ENCODE measurements at places on chromosomes 1 and 21. TPM values are rescaled to one million over a fixed set of nuclear protein-coding genes. Genes with fewer than 3 reads are reported as not detected.
A peak's percentile ranks its signal among the peaks of the same experiment; 100 is the strongest.

Gene SLC44A3
- polyA plus RNA-seq = 49.4 TPM

- DNase-seq = no peak
These were observed 647.6 kb upstream of the PKN2 start for GRCh38 chr1:88036345-88037014.

- DNase-seq = no peak
These were observed 175.0 kb upstream of the TNR start for GRCh38 chr1:175918364-175918801.

- no peak for DNase-seq
These were observed 68.4 kb upstream of the ATP5PO start for GRCh38 chr21:33984021-33984481.

GRCh38 chr1:203364806-203365205, 13.9 kb upstream of the FMOD start:
- DNase-seq = peak; percentile 42

DNA sequence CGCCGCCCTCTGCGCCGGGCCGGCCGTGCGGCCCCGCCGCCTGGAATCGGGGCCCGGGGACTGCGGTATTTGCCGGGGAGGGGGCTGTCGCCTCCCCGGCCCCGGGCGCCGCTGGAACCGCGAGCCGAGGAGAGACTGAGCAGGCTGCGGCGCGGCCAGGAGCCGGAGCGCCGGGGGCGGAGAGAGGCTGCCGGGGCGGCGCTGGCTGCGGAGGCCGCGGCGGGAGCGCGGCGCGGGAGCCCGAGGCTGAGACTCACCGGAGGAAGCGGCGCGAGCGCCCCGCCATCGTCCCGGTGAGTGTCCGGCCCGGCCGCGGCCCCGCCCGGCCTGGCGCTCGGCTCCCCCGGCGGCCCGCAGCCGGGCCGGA, 746 bp downstream of the DYRK1A start:
- peak; percentile 47 for DNase-seq

- DNase-seq = no peak
These were observed 4.8 kb downstream of the UMODL1 start for GRCh38 chr21:42075686-42076471.

DNA sequence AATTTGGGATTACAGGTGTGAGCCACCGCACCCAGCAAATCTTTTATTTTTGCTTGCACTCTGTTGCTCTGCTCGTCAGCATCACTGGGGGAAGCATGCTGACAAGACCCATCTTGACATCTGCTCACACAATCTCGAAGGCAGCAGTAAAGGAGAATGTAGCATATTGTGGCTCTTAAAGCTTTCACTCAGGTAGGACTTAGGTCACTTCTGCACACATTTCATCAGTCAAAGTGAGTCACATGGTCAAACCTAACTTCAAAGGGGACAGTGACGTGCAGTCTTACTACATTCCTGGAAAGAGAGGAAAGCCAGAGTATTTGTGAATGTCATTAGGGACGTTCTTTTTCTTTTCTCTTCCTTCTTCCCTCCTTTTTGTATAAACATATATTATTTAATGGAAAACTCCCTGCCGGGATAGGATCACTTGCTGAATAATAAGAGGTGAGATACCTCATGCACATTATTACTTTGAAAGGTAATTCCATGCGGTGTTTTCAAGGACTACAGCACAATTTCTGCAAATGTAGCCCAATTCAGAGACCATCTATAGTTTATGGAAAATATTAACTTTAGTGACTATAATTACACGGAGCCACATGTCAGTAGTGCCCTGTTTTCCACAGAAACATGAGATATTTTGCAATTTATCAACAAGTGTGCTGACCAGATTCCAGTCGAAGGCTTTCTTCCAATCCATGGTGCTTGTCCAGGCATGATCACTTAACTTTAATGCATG, 19.3 kb upstream of the ACBD6 start:
- peak; percentile 61 for DNase-seq

GRCh38 chr1:101365878-101366277, 129.1 kb downstream of the S1PR1 start:
- DNase-seq = no peak

DNA sequence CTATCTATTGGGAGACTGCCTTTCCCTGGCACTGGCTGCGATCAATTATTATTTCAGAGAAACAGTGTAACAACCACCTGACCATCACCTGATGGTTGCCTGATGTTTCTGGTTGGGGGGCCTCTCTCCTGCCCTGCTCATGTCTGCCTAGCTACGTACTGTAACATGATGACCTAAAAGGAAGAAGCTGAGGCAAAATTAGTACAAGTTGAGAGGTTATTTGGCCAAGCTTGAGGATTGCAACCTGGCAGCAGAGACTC, 58.3 kb downstream of the OLFML3 start:
- no peak for DNase-seq

Gene SPRR2A
- not detected for polyA plus RNA-seq

GRCh38 chr1:35773711-35774110, 3.9 kb upstream of the CLSPN start:
- DNase-seq = no peak

GRCh38 chr1:61638911-61639605, 85.9 kb downstream of the TM2D1 start:
- peak; percentile 20 for DNase-seq

DNA sequence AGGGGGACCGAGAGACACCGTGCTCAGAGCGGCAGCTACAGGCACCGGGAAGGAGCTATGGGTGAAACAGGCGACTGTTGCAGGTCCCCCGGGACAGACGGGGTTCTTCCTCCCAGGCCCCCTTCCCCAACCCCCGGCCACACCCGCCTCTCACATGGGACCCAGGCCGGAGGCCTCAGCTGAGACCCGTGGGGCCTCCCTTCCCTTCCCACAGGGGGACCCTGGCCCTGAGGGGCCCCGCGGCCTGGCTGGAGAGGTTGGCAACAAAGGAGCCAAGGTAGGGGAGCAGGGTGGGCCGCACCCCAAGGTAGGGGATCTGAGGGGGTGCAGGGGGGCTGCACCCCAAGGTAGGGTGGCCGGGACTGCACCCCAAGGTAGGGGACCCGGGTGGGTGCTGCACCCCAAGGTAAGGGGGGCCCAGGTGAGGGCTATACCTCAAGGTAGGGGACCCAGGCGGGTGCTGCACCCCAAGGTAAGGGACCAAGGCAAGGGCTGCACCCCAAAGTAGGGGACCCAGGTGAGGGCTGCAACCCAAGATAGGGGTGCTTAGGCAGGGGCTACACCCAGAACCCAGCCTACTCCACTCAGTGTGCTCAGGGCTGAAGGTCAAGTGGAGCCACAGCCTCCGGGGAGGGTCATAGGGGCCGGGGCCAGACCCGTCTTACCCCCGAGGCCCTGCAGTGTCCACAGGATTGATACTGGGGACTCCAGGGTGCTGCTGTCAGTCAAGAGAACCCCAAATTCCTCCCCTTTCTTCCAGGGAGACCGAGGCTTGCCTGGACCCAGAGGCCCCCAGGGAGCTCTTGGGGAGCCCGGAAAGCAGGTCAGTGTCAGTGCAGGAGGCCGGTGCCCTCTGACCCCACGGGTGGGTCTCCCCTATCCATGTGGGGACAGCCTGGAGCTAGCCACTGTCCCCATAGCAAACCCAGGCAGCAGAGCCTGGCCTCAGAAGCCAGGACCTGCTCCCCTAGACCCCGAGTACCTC, 22.7 kb downstream of the COL6A2 start:
- DNase-seq = no peak

Gene CREB3L4
- polyA plus RNA-seq = 8.6 TPM

GRCh38 chr1:94820936-94821335, 779 bp downstream of the SLC44A3 start:
- no peak for DNase-seq

- no peak for DNase-seq
These were observed 99.8 kb upstream of the ETV3 start for GRCh38 chr1:157237981-157238380.

Gene FASLG
- not detected for polyA plus RNA-seq

DNA sequence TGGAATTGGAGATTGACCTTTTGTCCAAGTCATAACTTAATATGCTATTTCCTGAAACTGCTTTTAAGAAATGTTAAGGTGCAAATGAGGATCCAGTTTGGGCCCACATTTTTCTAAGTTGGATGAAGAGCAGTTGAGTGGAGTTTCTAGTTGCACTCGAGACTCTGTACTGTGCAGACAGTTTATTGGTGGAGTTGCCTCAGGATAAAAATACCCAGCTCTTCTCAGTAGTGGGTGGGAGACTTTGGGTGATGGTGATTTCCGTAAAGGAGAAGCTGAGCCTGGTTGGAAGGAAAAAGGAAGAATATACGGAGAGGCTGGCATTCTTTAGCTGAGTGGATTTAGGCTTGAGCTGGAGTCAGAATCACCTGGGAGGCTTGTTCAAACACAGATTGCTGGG, 49.9 kb downstream of the CAMTA1 start:
- no peak for DNase-seq

- no peak for DNase-seq
These were observed 224.9 kb upstream of the FGGY start for GRCh38 chr1:59071876-59072582.

- no peak for DNase-seq
These were observed 2.4 kb downstream of the LYPD8 start for GRCh38 chr1:248753029-248753594.

Gene ANKRD34A
- 0.83 TPM for polyA plus RNA-seq

- no peak for DNase-seq
These were observed 67.0 kb upstream of the SSX2IP start for GRCh38 chr1:84757301-84757700.

Gene TTC34
- 0.55 TPM for polyA plus RNA-seq

Gene BRWD1
- 24.0 TPM for polyA plus RNA-seq

Gene HSD3B2
- polyA plus RNA-seq = 2.2 TPM

Gene DIRAS3
- polyA plus RNA-seq = 4.1 TPM
